Stimulated activated naive CD4-positive, alpha-beta T cell treated with Interleukin-2 at 50 U/mL for 16 hours (primary cell): ENCODE measurements at places on chromosomes 16 and 17.

DNA sequence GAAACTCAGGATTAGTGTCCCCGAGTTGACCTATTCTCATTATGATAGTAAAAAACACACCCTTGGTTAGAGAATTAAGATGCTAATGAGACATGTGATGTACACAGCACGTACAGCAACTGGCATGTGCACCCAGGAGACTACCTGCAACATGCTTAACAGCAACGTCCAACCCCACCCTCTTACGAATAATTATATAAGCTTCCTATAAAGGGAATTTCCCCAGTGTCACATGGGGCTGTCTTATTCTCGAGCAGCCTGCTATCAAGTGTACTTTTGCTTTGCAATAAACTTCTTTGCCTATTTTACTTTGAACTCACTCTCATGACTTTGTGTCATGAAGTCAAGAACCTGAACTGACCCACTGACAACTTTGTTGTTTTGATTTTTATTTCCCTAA, 62.4 kb upstream of the PMFBP1 start:
- DNase-seq: no peak

DNA sequence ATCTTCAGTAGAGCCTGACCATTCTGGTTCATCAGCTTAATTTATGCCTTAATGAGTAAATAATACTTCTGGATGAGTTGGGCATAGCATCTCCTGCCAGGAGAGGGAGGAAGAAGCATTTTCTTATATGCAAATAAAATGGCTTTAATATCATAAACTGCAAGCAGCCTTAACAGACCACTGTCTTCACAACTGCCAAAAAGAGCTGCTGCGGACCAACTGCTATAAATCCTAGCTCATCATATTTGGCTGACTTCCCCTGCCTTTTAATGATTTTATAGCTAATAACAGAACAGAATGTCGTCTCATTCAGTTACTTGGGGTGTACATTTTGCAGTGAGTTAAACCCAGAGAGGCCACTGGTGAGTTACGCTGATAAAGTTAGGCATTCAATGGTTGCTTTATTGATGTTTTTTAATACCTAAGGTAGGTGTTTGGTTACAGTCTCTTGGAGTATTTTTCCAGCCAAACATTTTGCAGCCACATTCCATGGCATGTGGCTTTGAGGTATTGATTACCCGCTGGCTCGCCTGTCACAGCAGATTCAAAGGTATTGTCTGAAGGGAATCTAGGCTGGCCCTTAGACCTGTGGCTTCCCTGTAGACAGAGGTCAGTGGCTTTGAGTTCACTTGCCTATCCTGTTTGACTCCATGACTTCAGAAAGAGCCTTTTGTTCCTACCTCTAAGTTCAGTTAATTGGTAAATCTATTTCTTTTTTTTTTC, 16.4 kb downstream of the FAM20A start:
- DNase-seq: no peak

DNA sequence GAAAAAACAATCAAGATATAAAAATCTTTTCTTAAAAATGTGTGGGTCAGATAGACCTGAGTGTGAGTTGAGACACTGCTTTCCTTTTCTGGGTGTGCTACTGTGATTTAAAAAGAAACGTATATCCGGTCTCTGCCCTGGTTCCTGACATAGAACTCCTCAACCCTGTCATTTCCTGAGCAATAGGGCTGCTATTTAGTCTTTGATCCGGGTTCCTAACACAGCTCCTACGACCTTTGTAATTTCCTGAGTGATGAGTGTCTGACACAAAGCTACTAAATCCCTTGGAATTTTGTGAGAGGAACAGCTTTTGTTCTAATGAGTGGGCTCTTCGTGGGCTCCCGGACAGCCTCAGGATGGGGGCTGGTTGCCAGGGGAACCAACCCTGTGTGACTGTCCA, 93.9 kb upstream of the FA2H start:
- DNase-seq: no peak

DNA sequence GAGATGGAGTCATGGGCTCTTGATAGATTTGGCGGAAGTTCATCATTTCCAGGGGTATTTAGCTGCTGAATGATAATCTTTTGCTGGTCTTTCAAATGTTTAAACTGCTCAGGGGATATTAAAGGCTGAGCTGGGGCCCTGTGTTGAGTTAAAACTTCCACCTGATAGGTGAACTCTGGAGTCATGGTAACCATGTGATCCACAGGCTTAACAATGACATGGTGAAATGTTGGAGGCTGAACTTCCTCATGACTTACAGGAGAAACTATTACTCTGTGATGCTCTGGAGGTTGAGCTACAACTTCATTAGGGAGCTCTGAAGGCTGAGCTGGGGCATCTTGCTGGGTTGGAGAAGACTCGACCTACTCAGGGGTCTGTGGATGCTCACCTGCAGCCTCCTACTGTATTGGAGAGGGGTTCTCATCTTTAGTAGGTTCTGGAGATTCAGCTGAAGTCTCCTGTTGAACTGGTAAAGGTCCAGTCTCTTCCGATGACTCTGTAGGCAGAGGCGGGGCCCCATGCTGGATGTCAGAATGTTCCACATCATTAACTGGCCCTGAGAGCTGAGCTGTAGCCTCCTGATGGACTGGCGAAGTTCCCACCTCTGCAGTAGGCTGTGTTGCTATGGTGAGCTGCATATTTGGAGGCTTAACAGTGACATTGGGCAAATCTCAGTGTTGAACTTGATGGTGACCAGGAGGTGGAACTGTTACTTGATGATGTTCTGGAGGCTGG, 24.2 kb downstream of the RDM1 start:
- DNase-seq: no peak

- DNase-seq: peak; percentile 34
These were observed 40.7 kb upstream of the ANKFY1 start for GRCh38 chr17:4304417-4305027.

DNA sequence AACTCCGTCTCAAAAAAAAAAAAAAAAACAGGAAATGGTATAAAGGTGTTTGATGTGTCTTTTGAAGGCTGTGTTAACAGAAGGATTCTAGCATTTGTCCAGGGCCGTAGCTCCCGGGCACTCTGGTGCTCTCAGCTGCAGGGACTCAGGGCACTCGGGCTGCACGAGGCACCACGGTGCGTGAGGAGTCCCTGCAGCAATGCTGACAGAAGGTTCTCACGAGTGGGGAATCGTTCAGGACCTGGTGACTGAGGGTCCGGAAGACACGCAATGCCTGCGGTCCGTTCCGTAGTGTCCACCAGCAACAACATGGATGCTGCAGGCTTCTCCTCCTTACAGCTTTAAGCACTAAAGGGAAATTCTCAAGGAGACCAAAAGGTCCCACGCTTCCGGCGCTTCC, 12.6 kb upstream of the FAAP100 start:
- no peak for DNase-seq

GRCh38 chr16:57391300-57391699, 13.3 kb upstream of the CCL17 start:
- DNase-seq: no peak
